T-helper 22 cell (primary cell): ENCODE measurements at places on chromosomes 4 and X.

DNA sequence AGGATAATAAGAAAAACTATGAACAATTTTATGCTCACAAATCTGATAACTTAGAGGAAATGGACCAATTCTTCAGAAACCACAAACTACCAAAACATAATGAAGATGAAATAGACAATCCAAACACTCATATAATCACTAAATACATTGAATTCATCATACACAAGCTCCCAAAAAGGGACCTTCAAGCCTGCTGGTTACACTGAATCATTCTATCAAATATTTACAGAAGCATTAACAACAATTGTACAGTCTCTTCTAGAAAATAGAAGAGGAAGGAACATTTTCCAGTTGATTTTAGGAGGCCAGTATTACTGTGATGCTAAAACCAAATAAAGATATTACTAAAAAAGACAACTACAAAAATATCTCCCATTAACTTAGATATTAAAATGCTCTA is 88.3 kb downstream of the IL15 start:
- DNase-seq: no peak

DNA sequence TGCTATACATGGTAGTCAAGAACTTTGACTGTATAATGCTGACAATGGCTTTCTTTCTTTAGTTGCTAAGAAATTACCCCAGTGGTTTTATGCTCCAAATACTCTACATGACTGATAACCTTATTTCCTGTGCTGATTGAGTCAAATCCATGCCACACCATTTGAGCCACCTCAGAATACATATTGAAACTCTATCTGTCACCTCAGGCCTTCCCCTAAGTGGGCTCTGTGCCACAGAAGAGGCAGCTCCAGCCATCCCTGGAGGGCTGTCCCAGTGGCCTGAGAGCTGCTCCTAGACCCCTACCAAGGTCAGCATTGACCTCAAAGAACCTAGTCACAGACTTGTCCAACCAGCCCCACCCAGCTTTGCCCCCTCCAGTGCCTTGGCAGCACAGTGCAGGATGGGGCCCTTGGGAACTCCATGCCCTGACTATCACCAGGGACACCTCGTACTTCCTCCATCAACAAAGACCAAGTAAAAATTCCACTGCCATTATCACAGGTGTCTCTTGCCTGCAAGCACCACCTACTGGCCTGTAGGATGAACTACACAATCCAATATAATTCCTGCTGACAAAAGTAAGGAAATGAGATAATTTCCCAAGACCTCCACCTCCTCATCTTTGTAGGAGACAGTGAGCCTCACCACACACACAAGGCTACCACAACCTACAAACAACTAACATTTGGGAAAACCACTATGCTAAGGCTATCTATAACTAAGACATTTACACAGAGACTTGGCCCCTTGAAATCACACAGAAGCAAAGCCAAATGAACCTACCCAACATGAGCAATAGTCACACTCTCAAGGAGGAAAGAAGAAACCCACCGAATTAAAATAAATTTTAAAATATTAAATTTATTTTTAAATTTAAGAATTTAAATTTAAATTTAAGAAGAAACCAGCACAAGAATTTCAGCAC is 239.9 kb downstream of the NKX6-1 start:
- no peak for DNase-seq

GRCh38 chr4:26420913-26421312 is 69.4 kb downstream of the CCKAR start:
- DNase-seq: no peak

- DNase-seq: no peak
Observed at GRCh38 chrX:10930151-10930550, 181.0 kb upstream of the HCCS start.

- DNase-seq: no peak
Observed at GRCh38 chr4:4308800-4309441, 18.9 kb downstream of the ZBTB49 start.

DNA sequence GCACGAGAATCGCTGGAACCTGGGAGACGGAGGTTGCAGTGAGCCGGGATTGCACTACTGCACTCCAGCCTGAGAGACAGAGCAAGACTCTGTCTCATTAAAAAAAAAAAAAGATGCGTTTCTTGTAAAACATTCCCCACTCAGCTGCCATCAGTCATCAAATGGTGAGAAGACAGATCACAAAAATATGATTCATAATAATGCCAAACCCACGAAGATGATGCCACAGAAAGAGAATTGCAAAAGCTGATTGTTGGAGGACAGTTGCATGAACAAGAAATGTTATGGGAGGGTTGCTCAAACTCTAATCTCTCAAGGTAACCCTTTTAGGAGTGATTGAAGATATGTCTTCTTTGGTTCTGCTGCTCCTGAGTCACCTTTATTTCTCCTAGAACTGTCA is 21.4 kb upstream of the SMIM14 start:
- no peak for DNase-seq

- DNase-seq: no peak
Observed at GRCh38 chrX:100358766-100359165, 51.3 kb downstream of the PCDH19 start.

- DNase-seq: no peak
Observed at GRCh38 chrX:20218836-20219505, 47.7 kb downstream of the RPS6KA3 start.

DNA sequence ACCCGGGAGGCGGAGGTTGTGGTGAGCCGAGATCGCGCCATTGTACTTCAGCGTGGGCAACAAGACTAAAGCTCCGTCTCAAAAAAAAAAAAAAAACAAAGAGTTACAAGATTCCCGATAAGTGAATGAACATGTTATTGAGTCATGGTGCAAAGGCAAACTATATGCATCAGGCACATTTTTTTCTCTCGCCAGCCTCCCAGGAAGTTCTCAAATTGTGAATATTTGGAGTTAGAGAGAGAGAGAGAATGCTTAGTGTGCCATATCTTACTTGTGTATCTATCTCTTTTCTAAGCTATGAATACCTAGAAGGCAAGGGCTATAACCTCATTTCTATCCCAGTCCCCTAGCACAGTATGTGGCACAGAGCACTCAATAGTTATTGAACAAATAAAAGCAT is 400.8 kb downstream of the RPA4 start:
- no peak for DNase-seq

DNA sequence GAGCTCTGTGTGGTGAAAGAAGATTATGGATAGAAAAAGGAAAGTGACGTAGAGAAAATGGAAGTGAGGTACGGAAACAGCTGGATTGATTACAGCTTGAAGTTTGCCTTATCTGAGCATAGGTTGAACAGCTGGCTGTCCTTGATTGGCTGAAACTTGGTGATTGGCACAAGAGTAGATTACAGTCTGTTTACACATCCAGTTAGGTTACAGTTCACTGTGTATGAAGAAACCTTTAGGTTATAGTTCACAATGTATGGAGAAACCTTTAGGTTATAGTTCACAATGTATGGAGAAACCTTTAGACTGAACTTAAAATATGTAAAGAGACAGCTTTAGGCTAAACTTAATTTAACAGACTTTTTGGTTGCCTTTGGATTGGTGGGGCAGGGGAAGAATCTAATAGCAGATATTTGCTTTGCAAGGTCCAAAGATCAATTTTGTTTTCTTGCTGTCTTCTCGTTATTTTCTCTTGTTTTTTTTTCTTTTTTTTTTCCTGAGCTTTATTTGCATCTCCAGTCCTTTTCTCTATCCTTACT is 15.6 kb upstream of the ART3 start:
- no peak for DNase-seq

GRCh38 chr4:22573641-22574040 is 57.8 kb upstream of the ADGRA3 start:
- DNase-seq: no peak

DNA sequence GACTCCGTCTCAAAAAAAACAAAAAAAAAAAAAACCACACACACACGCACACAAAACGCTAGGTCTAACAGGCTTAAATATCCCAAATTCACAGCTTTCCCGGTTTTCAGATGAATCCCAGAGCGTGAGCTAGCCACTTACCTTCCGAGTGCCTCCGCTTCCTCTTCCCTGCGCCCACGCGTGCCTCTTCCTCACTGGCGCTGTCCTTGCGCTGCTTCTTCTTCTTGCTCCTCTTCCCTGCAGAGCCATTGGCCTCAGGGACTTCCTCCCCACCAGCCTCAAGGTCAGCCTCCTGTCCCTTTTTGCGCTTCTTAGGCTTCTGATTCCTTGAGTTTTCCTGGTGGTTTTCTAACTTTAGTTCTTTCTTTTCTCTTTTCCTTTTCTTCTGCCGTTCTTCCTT is 15.7 kb downstream of the LYAR start:
- no peak for DNase-seq

DNA sequence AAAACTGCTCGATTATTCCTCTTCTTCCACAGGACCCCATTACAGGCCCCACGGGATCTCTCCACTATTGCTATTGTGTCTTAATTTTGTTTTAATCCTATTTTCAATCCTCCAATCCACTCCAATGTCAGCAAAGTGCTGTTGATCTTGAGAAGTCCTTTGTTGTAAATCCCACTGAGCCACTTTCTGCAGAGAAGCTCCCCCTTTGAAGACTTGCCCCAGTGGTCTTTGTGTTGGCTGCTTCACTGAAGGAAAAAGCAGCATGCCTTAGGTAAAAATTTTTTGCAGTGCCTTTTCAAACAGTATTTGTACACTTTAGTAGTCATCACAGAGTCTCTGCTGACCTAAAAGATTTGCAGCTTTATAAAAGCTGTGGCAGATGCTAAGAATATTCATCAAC is 252.0 kb upstream of the SLC7A11 start:
- DNase-seq: no peak

DNA sequence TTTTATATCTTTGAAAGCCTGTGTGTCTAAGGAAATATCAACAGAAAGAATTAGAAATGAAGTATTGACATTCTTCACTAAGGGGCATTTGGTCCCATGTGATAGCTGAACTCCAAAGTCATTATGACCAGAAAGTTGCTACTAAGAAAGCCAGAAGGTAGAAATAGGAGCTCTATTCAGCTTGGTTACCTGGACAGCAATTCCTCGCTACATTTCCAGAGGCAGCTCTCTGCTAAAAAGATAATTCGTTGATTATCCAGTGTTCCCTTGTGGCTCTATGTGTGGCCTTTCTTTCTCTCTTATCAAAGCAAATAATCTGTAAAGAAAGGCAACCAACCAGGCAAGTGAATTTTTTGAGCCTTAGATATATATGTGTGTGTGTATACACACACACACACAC is 341.3 kb downstream of the ADGRL3 start:
- no peak for DNase-seq

DNA sequence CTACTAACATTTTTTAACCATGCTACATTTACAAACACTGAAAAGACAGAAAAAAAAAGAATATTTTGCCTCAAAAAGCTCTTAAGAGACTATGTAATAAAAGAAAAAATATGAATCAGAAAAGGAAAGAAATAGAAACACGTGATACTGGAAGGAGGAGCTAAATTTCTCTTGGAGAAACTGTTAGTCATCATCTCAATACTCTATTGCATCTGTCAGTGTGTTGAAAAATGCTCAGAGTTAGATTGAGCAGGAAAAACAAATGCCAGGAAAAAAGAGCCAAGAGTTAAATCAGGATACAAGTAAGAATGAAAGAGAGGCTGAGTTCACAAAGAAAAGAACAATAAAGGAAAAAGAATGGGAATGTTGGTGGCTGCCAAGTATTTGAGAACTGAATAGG is 2.6 kb downstream of the RAB28 start:
- DNase-seq: no peak

- no peak for DNase-seq
Observed at GRCh38 chrX:39397561-39398199, 596.4 kb downstream of the MID1IP1 start.

DNA sequence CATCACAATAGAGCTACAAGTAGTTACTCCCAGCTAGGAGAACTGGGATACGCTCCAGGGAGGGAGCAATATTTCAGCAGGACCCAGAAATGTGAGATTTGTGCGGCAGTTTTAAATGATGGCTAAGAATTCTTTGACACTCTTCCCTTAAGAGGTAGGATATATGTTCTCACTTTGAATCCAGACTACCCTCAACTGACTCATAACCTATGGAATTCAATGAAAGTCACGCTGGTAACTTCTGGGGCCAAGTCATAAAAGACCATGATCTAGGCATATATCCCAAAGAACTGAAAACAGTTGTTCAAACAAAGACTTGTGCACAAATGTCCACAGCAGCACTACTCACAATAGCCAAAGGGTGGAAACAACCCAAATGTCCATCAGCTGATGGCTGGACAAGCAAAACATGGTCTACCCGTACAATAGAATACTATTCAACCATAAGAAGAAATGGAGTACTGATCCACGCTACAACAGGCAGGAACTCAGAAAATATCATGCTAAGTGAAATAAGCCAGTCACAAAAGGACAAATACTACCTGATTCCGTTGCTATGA is 10.5 kb downstream of the CD99L2 start:
- no peak for DNase-seq

- no peak for DNase-seq
Observed at GRCh38 chr4:119785963-119786362, 157.4 kb upstream of the PDE5A start.

DNA sequence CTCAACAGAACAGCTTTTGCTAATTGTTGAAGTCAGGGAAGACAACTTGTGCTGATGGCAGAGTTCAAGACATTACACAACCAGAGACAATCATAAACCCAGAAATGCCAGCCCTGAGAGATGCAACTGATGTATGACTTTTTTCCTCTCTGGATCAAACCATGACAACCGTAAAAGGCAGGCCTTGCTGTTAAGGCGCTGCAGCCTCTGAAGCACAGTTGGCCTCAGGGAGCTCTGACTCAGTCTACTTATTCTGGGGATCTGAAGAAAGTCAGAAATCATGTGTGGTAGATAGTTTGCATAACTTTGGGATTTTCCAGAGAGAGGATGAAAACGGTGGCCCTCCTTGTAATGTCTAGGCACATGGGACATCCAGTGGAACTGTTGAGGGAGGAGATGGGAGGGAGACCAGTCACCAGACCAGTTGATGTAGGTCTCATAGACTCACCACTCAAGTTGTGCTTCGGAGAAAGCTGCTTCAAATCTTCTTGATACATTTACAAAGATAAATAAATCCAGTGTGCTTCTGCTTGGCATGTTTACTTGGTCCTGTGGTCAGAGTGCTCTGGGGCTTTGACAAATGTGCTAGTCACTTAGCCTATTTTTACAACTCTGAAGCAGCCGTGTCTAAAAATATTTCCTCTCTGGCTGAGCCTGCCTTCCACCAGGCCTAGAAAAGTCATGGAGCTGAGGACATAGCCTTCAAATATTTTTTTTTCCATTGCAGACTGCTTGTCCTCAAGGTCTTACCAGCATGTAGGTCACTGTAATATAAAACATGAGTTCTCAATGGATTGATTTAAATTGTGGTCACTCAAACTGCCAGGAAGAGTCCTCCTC is 7.5 kb downstream of the HADH start:
- DNase-seq: no peak

- DNase-seq: no peak
Observed at GRCh38 chrX:32514986-32515385, 696.4 kb downstream of the DMD start.

DNA sequence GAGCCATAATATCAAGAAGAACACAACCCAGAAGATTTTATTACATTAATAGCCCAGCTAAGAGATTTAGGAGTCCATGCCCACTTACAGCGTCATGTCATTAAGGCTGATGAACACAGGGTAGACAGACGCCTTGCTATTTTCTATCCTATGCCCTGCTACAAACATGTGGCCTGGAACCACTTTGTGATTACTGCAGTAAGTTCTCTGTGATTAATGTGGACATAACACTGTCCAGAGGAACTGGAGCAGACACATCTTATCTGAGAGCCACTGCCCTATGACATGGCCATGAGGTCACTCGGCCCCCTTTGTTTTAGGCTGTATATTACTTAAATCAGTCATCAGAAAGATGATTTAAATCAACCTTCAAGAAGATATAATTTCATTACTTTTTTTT is 211.7 kb downstream of the MAML3 start:
- DNase-seq: no peak
